PC-3 (cell line): ENCODE measurements at places on chromosomes 3 and 15. TPM values are rescaled to one million over a fixed set of nuclear protein-coding genes. Genes with fewer than 3 reads are reported as not detected.

IQSEC1 gene
- 37.9 and 56.2 TPM in 2 replicates for total RNA-seq

- peak; percentile 56 for DNase-seq
Measured at GRCh38 chr15:76206325-76206976, 104.8 kb downstream of the ETFA start.

GRCh38 chr15:37104424-37104981 lies 4.2 kb upstream of the MEIS2 start:
- DNase-seq = no peak

APH1B gene
- total RNA-seq = 2.6 and 2.8 TPM in 2 replicates

FOXB1 gene
- not detected in 2 replicates for total RNA-seq

ST8SIA2 gene
- not detected in 2 replicates for total RNA-seq

GPR27 gene
- 0.07 and 0.58 TPM in 2 replicates for total RNA-seq

KBTBD13 gene
- not detected in 2 replicates for total RNA-seq

DNA sequence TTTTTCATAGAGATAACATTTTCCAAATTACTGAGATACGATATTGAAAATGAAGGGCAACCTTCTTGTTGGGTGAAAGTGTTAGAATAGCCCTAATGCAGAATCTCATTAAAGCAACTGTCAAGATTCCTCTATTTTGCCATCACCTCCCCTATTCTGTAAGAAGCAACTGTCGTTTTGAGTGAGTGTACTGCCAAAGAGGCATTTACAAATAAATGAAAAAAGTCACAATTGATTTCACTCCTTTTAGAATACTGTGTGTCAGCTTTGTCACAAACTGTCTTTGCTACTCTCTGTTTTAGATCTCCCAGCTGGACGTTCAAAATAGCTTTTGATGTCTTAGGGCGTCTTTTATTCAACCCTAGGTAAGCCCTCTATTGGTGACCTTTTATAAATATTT lies 322.8 kb upstream of the NAALADL2 start:
- no peak for DNase-seq

GRCh38 chr15:69668963-69669362 lies 216.3 kb downstream of the RPLP1 start:
- no peak for DNase-seq

GRCh38 chr3:550471-550870 lies 353.9 kb downstream of the CHL1 start:
- no peak for DNase-seq

DNA sequence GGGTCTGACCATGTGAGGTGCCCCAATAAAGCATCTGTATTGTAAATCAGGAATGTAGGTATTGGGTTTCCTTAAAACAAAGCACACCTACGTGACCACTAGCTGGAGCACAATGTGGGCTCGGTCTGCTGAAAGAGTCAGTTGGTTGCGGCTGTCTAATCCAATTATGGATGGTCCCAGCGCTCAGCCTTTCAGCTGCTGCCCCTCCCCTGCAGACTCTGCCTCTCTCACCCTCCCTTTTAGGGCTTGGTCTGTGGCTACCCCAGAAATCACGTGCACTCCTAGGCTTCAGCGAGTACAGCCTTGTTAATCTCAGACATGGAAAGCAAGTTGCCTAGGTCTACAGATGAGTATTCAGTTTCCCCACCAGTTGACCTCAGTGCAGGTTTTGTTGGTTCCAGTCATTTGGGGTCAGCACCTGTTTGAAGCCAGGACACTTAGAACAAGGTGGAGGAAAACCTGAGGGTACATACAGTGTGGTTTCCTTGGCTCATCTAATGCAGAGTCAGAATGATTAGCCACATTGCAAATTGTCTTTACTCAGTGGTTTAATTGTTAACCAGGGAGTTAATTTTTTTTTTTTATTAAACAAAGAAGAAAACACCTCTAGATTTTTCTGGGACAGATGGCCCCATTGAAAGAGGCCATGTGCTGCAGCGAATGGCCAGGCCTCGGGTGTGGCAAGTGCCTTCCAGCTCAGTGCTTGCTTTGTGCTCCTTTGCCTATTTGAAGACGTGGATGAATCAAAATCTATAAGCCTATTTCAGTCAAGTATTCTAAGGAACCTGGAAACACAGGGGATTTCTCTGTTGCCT lies 137.7 kb downstream of the IGF1R start:
- DNase-seq = no peak

- peak; percentile 7 for DNase-seq
Measured at GRCh38 chr3:126166009-126166408, 14.4 kb downstream of the ALDH1L1 start.
